ENCODE measurements at places on chromosomes 12 and 14.

- peak; percentile 95 for DNase-seq
Observed at GRCh38 chr12:26523708-26524150, 309.3 kb downstream of the ITPR2 start.

- DNase-seq: peak; percentile 61
Observed at GRCh38 chr14:72948481-72949138, 22.3 kb downstream of the DCAF4 start.

DNA sequence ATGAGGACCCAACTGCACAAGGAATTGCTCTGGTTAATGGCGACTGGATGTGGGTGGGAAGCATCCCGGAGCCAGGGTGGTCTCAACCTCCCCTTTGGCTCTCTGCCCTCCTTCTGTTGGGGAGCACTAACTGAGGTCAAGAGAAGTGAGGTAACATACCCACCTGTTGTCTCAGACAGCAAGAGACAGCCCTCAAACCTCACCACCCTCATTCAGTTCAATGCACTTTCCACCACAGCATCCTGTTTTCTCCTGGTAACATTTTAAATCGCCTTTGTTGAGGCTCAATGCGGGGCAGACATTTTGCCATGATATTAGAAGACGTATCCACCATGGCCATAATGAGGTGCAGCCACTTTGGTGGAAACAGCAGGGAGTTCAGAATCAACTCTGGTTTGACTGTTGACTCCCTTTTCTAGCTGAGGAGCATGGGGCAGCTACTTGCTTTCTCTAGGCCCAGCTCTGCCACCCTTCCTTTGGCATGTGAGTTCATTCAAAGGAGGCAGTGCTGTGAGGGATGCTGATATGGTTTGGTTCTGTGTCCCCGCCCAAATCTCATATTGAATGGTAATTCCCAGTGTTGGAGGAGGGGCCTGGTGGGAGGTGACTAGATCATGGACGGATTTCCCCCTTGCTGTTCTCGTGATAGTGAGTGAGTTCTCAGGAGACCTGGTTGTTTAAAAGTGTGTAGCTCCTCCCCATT is 338.6 kb downstream of the PCNX1 start:
- DNase-seq: no peak

- no peak for DNase-seq
Observed at GRCh38 chr12:42728770-42729534, 139.4 kb upstream of the PRICKLE1 start.

- no peak for DNase-seq
Observed at GRCh38 chr12:59768031-59768430, 172.2 kb downstream of the SLC16A7 start.

- peak; percentile 29 for DNase-seq
Observed at GRCh38 chr12:47910486-47910885, 5.7 kb upstream of the VDR start.

DNA sequence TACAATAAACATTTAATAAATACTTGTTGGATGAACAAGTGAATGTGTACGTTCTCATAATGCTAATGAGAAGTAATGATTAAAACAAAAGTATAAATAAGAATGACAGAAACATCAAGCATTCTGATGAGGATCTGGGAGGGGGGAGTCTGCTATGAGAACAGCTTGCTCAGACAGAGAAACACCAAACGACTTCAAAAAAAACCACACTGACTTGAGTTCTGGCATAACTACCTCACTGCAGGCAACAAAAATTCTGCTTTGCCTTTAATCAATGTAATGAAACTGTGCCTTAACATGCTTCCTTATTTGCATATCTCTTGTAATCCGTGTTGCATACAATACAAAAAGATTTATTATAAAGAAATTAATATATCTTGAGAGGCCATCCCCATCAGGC is 295.3 kb upstream of the GARIN6 start:
- DNase-seq: no peak

- DNase-seq: no peak
Observed at GRCh38 chr12:128057586-128057985, 209.4 kb upstream of the TMEM132C start.

DNA sequence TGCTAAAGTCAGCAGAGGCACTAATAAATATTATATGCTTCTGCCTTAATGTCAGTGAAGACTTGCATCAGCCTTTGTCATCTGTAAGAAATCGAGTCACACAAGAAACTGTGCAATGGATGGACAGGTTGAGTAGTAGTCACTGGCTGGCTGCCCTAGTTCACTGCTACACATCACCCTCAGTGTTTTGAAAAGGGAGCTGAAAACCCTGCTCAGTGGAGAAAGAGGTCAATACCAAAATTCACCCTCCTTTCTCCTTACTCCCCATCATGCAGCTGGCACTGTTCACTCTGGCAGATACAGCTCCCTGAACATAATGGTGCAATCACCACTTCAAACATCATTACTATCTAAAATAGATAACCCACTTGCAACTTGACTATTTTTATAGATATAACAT is 6.6 kb downstream of the ANKS1B start:
- no peak for DNase-seq

GRCh38 chr12:11893998-11894397 is 176.7 kb upstream of the BCL2L14 start:
- DNase-seq: no peak

DNA sequence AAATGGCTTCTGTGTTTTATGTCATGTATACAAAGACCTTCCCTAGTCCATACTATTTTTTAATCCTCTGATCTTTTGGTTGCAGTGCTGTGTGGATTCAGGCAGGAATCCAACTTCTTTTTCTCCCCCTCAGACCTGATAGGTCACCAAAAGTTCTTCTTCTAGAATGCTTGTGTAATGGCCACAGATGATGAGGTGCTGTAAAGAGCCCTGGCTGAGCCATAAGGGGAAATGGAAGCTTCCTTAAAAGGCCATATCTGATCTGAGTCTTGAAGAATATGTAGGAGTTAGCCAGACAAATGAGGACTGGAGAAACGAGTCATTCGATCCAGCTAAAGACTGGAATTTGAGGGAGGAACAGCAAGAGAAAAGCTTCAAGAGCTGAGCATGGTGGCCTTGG is 353.9 kb downstream of the PCNX1 start:
- no peak for DNase-seq

- no peak for DNase-seq
Observed at GRCh38 chr12:8054816-8055215, 11.3 kb downstream of the C3AR1 start.

DNA sequence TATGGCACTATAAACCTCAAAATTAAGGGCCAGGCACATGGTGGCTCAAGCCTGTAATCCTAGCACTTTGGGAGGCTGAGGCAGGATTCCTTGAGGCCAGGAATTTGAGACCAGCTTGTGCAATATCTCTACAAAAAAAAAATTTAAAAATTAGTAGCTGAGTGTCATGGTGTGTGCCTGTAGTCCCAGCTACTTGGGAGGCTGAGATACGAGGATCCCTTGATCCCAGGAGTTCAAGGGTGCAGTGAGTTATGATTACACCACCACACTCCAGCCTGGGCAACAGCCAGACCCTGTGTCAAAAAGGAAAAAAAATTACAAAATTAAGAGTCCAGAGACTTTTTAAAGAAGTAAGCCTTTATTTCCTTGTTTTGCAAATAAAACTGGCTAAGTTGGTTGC is 1.8 kb upstream of the GCN1 start:
- DNase-seq: no peak
